ENCODE measurements at places on chromosomes 11 and 22.

DNA sequence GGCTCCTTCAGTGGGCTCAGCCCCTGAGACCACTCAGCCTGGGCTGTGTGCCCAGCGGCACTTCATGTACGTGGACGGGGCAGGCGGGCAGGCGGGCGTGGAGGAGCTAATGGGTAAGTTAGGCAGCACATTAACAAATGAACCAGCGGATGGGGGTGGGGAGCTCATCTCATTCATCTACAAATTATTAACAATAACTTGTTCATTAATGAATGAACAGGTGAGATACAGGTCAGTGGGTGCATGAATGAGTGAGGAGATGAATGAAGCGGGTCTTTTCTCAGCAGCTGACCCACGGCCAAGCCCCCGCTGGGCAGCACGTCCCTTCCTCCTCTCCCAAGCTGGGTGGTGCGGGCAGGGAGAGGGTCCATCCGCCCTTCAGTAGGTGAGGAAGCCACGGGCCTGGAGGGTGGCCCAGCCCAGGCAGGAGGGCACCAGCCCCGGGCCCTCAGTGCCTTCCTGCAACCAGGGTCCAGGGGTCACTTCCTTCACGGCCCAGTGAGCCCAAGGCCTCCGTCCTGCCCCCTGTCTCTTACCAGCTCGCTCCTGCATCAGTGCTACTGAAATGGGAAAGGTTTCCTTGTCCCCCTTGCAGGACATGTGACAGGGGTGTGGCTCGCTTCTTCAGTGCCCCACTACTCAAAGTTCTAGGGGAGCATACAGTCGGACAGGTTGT, 60.5 kb upstream of the KCNQ1OT1 start:
- DNase-seq, result no peak

DNA sequence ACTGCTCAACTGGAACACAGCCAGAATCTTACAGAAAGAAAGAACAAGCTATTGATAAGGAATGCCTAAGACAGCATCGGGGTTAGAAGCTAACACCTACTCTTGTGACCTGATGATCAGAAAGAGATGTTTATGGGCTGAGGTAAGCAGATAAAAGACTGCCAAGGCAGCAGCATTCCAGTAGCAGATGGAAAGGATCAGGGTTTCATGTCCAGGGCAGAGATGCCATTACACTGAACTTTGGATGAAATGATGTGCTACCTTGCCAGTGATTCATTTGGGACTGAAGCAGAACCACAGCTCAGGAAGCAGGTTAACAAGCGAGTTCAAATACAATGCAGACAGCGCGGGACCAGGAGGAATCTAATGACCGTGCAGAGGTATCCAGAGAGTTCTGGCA, 27.1 kb upstream of the APOA1 start:
- no peak for DNase-seq

DNA sequence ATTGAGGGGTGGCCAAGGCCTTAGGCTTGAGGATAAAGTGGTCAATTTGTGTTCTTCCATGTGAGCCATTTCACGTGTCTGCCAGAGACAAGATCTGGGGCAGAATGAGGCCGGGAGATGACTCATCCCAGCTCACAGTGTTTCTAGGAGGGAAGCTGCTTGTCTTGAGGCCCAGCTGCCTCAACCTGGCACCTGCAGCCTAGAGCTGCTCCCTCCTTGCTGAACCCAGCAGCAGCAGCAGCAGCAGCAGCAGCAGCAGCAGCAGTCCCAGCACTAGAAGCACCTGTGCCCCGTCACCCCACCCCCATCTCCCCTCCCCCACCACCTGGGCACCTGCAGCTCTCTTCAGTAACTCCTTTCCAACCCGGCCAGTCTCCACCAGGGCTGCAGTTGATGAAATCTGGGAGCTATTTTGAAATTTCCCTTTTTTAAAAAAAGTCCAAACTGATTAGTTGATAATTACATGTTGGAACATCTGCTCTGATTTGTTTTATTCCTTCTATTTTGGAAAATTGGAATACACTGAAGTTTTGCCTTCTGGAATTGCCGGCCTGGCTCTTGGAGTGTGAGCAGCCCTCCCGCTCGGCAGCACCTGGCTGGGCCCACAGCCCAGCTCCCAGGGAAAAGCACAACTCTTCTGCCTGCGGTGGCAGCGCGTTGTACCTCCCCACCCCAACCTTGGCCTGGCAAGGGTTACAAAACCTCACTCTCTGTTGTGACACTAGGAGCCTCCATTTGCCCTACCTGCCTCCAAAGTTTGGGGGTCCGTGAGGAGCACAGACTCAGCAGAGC, 143.5 kb downstream of the NXPE2 start:
- DNase-seq, result peak; percentile 1

DNA sequence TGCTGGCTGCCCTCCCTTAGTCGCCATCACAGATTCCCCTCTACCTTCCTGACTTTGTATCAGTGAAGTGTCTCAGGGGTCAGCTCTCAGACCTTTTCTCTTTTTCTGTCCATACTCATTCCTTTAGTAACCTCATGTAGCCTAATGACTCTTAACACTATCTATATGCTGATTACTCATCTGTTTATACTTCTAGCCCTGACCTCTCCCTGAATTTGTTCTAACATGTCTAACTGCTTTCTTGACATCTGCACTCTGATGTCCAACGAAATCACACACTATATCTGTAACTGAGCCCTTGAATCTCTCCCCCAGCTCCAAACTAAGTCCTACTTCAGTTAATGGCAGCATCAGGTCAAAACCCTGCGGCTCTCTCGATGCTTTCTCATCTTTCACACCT, 135.8 kb upstream of the TIMP3 start:
- DNase-seq, result peak; percentile 67

- DNase-seq, result no peak
Measured at GRCh38 chr11:113667801-113668200, 38.3 kb downstream of the TMPRSS5 start.

DNA sequence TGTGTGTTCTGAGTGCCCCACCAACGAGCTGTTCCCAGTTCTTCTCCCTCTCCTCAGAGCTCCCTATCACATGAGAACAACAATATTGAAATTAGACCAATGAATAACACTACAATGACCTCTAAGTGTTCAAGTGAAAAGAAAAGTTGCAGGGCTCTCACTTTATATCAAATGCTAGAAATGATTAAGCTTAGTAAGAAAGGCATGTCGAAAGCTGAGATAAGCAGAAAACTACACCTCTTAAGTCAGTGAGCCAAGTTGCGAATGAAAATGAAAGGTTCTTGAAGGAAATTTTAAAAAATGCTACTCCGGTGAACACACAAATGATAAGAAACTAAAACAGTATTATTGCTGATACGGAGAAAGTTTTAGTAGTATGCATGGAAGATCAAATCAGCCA, 199.8 kb downstream of the GUCY1A2 start:
- DNase-seq, result no peak

- DNase-seq, result no peak
Measured at GRCh38 chr11:69711822-69712801, 8.3 kb upstream of the FGF19 start.

- peak; percentile 15 for DNase-seq
Measured at GRCh38 chr11:43547889-43548381, 132.6 kb upstream of the HSD17B12 start.

DNA sequence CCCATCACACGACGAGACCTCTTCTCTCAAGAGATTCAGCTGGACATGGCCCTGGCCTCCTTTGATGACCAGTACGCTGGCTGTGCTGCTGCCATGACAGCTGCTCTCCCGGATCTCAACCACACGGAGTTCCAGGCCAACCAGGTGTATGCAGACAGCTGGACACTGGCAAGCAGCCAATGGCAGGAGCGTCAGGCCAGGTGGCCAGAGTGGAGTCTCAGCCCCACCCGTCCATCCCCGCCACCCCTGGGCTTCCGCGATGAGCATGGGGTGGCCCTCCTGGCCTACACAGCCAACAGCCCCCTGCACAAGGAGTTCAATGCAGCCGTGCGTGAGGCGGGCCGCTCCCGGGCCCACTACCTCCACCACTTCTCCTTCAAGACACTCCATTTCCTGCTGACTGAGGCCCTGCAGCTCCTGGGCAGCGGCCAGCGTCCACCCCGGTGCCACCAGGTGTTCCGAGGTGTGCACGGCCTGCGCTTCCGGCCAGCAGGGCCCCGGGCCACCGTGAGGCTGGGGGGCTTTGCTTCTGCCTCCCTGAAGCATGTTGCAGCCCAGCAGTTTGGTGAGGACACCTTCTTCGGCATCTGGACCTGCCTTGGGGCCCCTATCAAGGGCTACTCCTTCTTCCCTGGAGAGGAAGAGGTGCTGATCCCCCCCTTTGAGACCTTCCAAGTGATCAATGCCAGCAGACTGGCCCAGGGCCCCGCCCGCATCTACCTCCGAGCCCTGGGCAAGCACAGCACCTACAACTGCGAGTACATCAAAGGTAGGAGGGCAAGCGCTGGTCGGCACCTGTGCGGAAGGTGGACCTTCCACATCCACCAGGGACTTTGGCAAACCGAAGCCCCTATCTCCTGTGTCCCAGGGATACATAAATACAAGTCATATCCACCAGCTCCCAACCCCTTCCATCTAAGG, 11.3 kb downstream of the CHRNA10 start:
- no peak for DNase-seq

GRCh38 chr22:45067731-45068130, 57.9 kb upstream of the PHF21B start:
- DNase-seq, result peak; percentile 61

DNA sequence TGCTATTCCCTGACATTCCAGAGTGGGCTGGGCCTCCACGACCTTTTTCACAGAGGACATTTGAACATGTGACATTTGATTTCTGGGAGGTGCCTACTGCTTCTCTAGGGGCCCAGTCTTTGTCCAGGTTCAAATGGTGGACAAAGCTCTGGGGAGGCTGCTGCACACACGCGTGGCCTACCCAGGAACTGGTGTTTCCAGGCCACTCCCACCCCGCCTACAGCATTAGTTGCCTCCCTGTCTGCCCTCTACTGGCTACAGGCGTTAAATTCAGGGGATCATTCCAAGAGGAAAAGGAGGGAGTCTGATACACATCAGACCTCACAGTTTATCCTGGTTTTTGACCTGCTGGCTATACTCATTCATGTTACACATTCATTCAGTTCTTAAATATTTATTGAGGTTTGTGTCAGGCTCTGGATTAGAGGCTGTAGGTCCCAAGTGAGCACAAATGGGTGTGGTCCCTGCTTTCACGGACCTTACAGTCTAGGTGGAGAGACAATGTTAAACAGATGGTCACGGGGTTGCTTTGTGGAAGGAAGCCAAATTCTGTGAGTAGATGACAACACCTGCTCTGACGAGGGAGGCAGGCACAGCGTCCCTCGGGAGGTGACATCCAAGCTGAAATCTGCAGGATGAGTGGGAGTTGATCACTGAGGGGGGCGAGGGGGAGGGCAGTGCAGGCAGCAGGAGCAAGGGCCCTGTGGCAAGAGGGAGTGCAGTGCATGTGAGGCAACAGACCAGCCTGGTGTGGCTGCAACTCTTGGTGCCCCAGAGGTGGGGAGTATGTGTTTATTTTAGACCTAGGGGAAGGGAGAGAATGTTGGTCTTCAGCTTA, 11.8 kb downstream of the TUB start:
- peak; percentile 78 for DNase-seq

DNA sequence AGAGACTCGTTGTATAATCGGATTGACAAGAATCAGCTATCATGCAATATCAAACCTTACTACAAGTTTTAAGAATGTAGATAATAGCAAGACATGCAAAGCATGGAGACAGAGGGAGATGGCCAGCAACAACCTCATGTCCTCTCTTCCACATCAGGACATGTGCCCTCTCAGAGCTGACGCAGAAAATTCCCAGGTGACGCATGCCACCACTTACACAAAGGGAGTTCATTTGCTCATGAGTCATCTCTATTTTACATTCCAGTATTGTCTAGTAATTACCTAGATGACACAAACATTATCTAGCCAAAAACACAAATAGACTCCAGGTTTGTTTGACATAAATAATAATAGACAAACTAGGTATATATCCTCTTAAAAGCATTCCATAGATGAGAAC, 38.1 kb upstream of the OPCML start:
- no peak for DNase-seq

DNA sequence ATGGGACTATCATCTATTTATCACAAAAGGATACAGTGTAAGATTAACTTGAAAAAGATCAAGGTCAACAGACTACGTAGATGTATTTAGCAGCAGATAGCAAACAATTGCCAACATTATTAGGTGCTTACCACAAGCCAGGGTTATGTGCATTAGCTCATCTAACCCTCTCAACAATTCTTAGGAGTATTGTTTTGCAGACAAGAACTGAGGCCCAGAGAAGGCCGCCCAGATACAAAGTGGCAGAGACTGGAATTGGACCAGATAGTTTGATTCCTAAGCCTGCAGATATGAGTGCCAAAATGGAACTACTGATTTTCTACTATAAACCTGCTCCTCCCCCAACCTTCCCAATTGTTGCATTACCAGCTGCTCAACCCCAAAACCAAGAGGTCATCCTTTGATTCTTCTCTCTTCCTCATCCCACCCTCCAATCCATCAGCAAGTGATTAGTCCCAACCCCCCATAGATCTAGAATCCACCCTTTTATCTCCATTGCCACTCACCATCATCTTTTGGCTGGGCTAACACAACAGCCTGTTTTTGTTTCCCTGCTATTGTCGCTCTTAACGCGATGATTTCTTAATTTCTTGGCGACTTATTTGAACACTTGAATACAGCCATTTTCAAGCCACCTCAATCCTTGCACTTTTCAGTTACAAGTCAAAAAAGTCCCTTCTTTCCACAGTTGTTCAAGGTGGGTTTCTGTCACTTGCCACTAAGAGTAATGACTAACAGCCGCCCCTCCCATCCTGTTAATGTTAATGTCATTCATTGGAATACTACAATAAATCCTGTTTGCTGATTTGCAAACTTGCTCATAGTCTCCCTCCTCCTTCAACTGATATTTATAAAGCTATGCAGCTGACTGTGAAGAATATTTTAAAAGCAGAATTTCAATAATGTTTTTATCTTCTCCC, 2.7 kb downstream of the TMEM123 start:
- DNase-seq, result no peak

GRCh38 chr11:96736601-96737000, 346.8 kb downstream of the JRKL start:
- no peak for DNase-seq

- DNase-seq, result no peak
Measured at GRCh38 chr22:19516378-19517170, 7.6 kb downstream of the CLDN5 start.

DNA sequence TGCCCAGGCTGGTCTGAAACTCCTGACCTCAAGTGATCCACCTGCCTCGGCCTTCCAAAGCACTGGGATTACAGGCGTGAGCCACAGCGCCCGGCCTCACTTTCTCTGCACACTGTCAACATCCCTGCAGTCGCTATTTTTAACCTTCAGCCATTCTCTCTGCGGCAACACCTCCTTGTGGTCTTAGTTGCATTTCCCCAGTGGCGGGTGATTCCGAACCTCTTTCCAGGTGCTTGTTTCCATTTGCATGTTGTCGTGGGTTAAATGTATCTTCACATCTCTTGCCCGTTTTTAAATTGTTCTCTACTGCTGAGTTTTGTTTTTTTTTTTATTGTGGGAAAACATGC, 2.2 kb upstream of the SCT start:
- DNase-seq, result no peak

GRCh38 chr11:130394615-130395014, 33.8 kb downstream of the ADAMTS8 start:
- no peak for DNase-seq

Measured in fibroblast of mammary gland (primary cell).